ENCODE measurements at places on chromosomes 2 and 18.

DNA sequence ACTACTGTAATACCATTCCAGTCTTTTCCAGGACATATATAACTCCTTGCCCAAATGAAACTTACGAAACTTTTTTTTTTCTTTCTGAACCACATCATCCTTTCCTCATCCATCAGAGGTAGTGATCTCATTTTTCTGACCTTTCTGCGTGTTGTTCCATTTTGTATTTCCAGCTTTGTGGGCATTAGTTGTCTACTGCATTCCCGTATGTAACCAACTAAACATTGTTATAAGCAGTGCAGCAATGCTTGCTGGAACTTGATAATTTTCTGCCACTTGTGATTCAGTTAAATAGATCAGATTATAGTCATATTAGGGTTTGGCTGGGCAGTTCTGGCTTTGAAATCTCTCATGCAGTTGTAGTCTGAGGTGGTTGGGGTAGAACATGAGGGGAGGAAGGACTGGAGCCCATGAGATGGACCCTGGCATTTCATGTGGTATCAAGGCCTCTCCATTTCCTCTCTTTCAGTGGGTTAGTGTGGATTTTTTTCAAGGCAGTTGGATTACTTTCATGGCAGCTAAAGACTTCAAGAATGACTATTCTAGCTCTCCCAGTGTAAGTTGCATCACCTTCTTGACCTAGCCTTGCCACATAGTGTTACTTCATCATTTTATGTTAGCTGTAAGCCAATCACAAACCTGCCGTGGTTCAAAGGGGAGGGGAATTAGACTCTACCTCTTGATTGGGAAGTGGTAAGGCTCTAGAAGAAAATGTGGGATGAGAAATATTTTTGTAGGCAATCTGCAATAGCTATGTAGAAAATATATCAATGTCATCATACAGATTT lies 80.5 kb downstream of the EHBP1 start:
- DNase-seq: no peak

DNA sequence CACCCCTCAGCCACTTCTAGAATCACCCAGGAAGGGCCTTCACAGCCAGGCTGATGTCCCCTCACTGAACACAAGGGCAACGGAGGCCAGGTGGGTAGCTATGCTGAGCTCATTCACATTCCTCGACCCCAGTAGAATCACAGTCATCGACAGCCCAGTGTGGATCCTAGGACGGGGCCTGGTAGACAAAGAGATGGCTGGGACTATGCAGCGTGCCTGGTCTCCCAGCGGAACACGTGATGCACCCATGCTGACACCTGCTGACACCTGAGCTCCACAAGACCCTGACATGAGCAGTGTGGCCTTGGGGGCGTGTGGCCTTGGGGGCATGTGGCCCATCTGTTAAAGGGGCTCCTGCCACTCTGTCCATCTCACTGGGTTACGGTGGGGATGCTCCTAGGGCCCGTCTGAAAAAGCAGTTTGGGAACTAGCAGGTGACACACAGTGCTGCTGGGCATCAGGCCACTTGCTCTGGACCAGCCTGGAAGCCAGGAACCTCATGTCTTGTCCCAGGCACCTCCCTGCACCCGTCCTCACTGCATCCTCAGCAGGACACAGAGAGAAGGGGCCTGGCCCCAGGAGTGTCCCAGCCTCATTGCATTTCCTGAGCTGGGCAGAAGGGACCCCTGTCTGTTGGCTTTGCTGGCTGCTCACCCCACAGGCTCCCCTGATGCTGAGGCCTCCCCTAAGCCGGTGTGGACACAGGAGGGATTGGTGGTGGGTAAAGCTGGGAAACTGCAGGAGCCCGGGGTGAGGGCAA lies 9.7 kb downstream of the ECEL1 start:
- no peak for DNase-seq

DNA sequence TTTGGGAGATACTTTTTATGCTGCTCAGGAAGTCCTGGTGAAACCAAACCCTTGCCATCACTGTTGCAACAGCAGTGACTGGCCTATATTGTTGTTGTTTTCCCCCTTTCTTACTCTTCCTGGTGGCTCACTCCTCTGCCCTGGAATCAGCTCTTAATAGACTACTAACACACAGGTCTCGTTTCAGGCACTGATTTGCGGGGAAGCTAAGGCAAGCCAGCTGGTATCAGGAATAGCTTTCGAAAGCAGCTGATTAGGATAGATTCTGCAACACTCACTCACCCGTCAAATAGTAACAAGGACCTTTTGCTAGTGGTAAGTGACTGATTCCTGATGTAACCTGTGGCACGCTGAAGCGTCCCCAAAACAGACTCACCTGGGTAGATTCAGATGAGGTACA lies 360.4 kb downstream of the PLCL1 start:
- DNase-seq: no peak

DNA sequence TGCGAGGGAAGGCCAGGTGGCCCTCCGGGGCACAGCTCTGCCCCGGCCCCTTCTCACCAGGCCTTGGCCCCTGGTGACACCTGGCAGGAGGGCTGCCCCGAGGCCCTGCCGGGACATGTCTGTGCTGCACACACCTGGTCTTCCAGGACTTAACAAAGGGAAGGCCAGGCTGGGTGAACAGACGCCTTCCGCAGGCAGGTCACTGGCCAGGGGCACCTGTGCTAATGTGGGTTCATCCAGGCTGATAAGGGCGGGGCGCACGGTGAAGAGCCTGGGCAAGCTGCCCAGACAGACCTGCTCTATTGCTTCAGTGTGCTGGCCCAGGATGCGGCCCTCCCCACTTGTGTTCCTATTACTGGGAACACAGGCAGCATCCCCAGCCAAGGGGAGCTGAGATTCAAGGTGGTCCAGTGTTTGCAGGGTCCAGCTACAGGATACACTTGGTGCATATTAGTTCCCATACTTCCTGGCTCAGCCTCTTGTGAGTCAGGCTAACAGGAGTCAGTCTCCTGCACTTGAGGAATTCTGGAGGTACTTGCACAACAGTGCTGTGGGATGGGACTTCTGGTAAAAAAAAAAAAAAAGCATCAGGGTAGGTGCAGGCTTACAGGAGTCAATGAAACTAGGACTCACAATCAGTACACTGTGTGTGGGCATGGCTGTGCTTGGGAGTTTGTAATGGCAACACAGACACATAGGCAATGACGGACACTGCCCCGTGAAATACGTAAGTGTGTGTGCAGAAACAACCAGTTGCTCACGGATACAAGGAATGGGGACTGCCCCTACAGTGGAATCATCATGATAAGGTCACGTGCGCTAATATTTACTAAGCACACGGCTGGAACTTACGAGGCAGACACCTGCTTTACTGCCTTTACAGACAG lies 261.4 kb downstream of the TWIST2 start:
- DNase-seq: no peak

DNA sequence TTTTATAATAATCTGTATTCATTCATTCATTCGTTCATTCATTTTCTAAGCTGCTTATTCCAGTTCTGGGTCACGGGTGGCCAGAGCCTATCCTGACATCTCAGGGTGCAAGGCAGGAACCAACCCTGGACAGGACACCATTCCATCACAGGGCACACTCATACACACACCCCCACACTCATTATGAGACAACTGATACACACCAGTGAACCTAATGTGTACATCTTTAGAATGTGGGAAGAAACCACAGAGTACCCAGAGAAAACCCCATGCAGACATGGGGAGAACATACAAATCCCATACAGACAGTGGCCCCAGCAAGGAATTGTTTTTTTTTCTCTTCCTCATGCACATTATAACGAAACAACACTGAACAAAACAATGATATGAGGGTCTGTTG lies 54.7 kb downstream of the RTN4 start:
- no peak for DNase-seq

DNA sequence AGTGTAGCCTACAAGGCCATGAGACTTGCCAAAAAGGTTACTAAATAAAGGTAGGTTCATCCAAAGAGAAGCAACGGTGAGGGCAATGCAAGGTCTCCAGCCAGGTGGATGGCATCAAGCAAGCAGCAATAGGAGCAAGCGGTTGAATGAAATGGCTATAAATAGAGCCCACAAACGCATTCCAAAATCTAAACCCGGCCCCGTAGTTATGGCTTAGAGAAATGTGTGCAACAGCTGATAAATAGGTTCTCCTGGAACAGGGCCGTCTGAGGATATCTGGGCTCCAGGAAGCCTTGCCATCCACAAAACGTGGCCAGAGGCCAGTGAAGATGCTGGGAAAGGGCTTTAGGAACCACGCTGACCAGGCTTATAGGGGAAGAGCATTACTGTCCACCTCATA lies 146.1 kb upstream of the PID1 start:
- DNase-seq: no peak

DNA sequence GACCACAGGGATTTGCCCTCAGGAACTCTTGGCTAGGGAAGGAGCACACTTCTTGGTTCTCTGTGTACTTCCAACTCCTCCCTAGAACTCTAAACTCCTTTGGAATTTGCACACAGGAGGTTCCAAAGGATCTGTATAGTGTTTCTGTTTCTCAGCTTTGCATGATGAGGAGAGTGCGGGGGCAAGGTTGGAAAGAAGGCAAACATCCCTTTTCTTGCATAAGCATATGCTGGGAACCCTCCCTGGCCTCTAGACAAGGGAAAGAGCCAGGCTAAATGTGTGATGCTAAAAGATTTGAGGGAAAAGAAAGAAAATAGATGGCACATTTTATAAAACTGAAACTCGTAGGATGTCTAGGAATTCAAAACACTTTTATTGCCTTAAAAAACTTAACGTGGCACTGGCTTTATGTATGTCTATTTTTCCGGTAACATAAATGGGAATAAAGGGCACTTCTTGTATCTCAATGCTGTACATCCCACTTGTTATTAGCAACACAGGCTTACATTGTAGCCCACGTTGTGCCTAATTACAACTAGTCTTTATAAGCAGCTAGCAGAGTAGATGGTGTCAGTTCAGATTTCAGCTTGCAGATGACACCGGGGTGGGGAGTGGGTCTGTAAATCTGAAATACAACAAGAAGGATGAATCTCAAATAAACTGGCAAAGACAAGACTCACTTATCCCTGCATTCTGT lies 165.8 kb downstream of the GPD2 start:
- no peak for DNase-seq

GRCh38 chr18:75350857-75351256 lies 76.6 kb downstream of the SMIM21 start:
- DNase-seq: no peak

GRCh38 chr2:223056701-223057418 lies 4.9 kb downstream of the KCNE4 start:
- no peak for DNase-seq

DNA sequence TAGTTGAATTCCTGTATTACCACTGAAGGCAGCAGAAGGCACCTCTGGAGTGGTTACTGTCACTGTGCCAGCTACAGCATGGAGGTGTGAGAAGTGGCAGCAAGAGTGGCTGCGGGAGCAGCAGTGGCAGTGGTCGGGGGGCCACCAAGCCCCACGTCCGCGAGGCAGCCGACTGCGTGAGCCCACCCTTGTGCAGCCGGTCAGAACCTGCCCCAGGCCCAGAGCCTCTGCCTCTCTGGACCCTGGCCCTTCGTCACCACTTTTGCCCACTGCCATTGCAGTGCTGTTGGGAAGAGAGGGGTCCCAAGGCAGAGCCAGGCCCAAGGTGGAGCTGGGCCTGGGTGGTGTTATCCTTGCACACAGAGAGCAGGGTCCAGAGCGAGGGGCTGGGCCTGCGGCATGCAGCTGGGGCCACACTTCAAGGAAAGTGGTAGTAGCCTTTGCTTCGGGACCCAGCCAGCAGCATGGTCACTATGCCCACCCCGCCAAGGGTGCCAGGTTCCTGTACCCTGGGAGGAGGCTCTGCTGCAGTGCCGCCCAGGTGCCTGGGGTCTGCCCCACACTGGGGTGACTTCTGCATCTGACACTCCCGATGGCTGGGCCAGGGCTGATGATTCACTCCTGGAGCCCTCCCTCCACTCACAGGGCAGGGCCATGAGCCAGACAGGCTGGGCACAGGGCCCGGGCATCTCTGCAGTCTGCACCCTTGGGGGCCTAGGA lies 450.1 kb upstream of the LRATD1 start:
- no peak for DNase-seq

DNA sequence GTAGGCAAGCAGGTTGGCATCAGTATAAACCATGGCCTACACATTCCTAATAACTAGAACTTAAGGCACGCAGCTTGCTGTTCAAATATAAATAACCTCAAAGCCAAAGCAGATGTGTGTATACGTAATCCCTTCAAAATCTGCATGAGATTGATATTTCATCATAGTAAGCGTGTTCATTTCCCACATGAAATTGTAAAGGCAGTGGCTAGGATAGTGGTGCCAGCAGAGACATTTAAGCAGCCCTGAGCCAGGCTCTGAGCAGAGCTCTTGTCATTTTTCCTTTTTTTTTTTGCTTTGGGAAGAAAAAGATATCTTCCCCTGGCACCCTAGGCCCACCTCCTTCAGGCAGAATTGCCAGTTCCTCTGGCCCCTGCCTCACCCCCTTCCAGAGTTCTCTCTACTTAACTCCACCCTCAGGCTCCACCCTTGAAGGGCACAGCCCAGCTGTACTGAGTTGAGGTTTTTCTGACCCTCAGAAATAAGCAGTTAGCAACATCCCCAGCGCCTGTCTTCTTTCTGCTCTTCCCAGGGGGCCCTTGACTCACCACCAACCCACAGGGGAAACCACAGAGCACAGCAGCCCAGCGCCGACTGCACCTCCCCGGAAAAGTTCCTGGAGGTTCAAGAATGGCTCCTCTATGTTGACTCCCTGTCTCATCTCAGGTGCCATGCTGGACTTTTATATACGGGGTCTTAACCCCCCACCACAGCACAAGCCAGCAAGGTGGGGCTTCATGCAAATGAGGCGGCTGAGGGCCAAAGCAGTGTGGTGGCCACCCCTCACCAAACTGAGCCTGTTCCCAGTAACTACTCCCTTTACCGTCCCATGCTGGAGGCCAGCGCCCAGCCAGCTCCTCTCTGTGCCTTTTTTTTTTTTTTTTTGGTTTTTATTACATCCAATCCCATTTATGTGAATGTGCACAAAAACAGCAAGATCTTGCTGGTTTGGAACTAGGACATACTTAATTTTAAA lies 84.7 kb downstream of the EHD3 start:
- no peak for DNase-seq

GRCh38 chr2:144152817-144153271 lies 367.1 kb downstream of the ZEB2 start:
- DNase-seq: no peak

DNA sequence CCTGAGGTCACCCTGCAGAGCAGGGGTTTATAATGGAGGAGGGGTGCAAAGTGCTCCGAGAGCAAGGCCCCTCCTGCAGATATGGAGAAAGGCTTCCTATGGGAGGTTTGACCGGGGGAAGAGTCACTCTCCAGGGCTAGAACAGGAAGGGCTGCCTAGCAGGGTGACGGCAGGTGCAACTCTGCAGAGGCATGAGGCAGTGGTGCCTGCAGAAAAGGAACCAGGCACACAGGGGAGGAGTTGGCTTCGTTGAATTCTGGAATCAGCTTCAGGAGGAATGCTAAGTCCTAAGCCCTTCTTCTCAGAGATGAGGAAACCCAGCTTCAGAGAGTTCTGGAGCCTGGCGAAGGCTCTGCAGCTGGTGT lies 17.5 kb upstream of the HPCAL1 start:
- no peak for DNase-seq

DNA sequence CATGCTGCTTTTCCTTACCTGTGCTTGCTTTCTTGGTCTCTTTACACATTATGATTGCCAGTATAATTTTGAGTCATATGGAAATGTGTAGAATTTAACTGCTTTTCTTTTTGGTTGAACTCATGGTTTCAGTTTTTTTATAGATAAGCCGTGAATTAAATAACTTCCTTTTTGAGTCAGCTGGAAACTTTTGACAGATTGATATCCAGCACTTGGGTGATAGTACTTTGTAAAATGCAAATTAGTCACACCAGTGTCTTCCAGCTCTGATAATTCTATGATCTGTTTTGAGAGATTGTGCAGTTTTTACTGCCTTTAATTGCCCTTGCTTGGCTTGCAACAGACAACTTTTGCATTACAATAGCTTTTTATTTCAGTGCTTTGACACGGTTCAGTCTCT lies 86.4 kb downstream of the NCOA1 start:
- DNase-seq: no peak

- DNase-seq: peak; percentile 7
Observed at GRCh38 chr18:26051843-26052242, 38.6 kb downstream of the SS18 start.
